Left hindlimb (tissue), 1 donor: ENCODE measurements at places on chromosomes 13 and 19.

DNA sequence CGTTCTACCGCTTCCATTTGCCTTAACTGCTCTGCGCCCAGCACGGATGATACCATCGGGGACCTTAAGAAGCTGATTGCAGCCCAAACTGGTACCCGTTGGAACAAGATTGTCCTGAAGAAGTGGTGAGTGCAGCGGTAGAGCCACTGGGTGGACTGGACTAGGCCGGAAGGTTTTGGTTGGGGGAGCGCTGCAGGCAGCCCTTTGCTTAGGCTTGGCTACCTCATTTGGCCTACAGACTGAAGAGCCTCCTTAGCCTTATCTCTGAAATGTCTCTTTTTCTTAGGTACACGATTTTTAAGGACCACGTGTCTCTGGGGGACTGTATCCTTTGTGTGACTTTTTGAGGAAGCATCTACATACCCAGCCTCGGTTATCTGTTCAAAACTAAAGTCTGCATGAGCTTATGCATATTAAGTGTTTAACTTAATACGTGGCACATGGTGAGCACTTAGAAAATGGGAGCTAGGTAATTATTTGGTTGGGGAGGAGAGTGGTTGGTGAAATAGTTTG, 889 bp downstream of the UBL5 start:
- no peak for DNase-seq

DNA sequence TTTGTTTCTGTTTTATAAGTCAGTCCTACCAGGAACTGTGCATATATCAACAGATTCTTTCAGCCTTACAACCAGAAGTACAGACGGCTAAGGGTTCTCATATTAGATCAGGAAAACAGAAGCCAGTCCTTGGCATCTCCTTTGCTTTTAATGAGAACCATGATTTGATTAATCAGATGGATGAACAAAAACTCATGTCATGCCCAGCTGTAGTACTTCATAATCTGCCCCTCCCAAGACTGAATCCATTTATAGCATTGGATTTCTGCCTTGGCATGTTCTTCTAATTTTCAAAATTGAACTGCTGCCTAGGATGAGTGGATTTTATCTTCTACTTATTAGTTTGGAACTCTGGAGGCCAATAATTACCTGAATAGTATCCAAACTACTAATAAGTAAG, 617.2 kb downstream of the SLITRK5 start:
- DNase-seq: no peak

DNA sequence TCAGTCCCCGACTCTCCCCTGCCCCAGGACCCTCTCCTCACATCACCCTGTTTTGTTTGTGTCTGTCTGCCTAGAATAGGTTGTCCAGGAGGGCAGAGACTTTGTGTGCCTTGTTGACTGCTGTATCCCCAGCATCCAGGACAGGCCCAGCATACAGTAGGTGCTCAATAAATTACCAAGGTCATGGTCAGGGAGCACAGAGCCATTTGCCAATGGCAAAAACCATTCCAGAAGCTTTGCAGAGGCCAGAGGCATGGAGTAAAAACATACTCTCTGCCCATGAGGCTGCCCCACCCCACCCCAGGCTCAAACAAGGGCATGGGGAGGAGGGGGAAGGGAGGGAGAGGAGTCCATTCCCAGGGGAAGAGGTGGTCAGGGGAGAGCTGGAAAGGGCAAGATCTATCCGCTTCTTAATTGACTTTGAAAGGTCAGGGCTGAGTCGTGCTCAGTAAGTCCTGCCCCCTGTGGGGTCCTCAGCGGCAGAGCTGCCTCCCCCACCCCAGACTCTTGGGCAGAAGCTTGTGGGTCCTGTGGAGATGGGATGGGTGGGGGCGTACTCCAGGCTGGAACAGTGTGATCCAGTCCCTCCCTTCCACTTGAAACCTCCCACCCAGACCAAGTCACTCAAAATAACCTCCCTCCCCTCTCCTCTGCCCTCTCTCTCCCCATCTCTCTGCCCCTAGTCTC, 4.4 kb downstream of the GPR4 start:
- no peak for DNase-seq

- no peak for DNase-seq
These were observed 64.7 kb downstream of the DNAJC15 start for GRCh38 chr13:43088093-43088511.

DNA sequence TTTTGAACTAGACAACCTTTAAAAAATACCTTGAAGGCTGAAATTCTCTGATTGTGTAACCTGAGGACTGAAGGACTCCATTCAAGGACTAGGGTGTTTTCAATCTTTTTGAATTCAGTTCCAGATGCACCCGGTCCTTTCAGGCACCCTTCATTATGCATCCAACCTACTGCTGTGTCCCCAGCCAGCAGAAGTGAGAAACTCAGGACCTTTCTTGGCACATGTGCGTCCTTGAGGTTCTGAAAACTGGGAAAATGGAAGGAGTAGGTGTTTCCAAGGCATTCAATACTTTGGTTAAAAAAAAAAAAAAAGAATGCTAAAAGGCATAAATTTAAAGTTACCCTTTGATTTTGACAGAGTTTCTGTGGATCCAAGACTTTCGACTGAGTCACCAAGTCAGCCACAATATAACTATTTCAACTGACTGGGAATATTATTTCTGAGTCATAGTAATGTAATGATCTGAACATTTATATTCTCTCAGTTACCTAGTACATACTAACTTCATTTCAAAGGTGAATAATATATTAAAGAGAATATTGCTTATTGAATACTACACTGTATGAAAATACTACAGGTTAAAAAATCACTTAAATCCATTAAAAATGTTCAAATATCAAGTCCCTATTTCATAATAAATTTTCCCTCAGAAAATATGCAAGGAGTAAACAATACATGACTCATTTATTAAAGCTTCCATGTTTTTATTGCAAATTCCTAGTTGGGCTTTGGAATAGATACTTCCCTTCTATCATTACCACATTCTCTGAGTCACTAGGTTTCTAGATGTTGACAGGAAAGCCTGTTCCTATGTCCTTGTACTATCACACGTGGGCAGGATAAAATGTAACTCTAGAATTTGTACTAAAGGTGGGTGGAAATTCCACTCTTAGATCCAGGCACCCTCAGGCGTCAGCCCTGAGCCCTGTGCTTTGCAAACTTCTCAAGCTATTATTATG, 2.4 kb upstream of the ITGBL1 start:
- DNase-seq: no peak

- peak; percentile 83 for DNase-seq
These were observed 4.4 kb downstream of the KXD1 start for GRCh38 chr19:18562086-18562485.

- peak; percentile 65 for DNase-seq
These were observed 137.5 kb downstream of the SLITRK6 start for GRCh38 chr13:85661675-85662074.

GRCh38 chr13:46567671-46568070, 14.7 kb downstream of the LRCH1 start:
- DNase-seq: no peak

DNA sequence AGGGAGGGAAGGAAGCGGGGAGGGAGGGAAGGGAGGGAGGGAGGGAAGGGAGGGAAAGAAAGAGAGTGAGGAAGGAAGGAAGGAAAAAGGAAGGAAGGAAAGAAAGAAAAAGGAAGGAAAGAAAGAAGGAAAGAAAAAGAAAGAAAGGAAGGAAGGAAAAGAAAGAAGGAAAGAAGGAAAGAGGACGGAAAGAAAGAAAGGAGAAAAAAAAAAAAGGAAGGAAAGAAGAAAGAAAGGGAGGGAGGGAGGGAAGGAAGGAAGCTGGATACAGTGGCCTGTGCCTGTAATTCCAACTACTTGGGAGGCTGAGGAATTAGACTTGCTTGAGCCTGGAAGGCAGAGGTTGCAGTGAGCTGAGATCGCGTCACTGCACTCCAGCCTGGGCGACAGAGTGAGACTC, 35.3 kb downstream of the OLFM2 start:
- DNase-seq: no peak

DNA sequence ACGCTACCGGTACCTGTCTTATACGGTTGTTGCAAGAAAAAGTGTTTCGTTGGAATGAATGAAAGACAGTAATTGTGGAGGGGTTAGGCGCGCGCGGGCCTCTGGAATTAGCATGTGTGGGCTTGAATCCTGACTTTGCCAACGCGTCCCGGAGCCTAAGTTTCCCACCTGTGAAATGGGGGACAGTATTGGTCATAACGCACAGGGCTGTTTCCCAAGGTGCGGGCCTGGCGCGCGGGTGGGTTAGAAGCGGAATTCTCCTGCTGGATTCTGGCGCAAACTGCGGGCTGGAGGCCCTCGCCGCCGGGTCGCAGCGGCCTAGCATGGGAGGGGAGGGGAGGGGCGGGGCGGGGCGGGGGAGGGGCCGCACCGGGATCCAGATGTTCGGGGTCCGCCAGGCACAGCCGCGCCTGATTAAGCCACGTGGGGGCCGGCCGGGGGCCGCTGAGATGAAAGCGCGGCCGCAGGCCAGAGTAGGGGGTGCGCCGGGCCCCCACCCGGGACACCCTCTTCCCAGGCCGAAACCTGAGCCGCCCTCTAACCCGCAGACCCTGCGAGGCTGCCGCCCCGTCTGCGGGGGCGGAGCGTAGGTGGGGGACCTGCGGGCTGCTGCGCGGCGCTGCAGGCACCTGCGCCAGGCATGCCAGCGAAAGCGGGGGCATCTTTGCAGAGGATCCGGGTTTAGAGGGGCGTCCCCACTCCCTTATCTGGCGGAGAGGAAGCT, 1.2 kb upstream of the TMEM59L start:
- DNase-seq: no peak

DNA sequence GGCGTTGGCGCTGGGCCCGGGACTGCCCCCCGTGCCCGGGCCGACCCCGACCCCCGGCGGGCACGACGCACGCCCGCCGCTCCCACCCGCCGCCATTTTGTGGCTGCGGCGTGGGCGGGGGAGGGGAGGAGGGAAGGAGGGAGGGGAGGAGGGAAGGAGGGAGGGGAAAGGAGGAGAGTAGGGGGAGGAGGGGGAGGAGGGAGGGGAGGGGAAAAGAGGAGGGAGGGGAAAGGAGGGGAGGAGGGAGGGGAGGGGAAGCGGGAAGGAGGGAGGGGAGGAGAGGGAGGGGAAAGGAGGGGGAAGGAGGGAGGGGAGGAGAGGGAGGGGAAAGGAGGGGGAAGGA, at the start of gene BTBD2:
BTBD2 (minus strand) TSS at position 107 of the 343 bp plus-strand sequence; CDS start at position 96, 11 bp downstream.
- DNase-seq: peak; percentile 82

DNA sequence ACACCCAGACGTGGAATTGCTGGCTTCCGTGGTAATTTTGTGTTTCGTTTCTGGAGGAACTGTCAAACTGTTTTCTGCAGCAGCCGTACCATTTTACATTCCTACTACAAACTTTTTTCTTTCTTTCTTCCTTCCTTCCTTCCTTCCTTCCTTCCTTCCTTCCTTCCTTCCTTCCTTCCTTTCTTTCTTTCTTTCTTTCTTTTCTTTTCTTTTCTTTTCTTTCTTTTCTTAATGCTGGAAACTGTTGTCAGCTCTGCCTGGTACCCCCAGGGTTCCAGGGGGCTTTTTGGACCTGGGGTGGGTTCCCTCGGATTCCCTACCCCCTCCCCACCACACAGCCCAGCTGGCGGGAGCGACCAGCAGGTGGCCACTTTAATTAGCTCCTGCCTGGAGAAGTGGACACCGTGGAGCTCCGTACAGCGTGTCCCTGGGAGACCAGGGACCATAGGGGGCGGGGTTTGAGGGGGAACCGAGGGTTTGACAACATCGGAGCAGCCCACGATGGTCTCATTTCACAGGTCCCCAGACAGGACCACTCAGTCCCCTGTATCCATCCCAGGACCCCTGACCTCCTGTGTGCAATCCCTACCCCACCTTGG, 24.4 kb downstream of the CELF5 start:
- no peak for DNase-seq

DNA sequence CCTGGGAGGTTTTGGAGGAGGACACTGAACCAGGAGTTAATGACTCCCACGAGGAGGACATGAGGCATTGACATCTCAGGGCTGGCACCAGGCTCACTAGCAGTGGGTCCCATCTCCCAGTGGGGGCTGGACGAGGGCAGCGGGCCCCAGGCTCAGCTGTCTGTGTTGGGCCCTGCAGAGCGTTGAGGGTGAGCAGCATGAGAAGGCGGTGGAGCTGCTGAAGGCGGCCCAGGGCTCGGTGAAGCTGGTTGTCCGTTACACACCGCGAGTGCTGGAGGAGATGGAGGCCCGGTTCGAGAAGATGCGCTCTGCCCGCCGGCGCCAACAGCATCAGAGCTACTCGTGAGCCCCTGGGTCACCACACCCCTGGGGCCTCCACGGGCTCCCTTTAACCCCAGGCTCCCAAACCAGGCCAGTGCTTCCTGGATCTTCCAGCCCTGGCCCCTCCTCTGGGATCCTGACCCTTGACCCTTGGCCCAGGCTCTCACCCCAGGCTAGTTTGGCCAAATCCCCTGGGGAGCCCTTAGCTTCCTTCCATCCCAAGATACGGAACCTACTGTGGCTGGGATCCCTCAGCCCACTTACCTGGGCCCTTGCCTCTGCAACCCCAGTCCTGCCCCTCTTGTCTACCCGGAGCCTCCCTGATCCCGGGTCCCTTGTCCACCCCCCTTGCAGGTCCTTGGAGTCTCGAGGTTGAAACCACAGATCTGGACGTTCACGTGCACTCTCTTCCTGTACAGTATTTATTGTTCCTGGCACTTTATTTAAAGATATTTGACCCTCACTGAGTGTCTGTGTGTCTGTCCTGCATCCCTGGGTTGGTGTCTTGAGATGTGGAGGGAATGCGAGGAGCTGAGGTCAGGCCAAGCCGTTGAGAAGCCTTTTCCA, 1.0 kb downstream of the C19orf73 start:
- DNase-seq: no peak
